Activated T-helper 1 cell treated with anti-CD3 and anti-CD28 coated beads, Interleukin-12 subunit alpha, Interleukin-12 subunit beta, Interleukin-2, Interleukin-4 antibody, amounts not matched to agents 30 ng/mL and 10 ng/mL and 1 ng/mL, durations not matched to agents 14 hours and 24 hours and 36 hours (primary cell): ENCODE measurements at places on chromosomes 12 and 14.

- DNase-seq = no peak
Observed at GRCh38 chr12:98814254-98814653, 169.2 kb downstream of the APAF1 start.

DNA sequence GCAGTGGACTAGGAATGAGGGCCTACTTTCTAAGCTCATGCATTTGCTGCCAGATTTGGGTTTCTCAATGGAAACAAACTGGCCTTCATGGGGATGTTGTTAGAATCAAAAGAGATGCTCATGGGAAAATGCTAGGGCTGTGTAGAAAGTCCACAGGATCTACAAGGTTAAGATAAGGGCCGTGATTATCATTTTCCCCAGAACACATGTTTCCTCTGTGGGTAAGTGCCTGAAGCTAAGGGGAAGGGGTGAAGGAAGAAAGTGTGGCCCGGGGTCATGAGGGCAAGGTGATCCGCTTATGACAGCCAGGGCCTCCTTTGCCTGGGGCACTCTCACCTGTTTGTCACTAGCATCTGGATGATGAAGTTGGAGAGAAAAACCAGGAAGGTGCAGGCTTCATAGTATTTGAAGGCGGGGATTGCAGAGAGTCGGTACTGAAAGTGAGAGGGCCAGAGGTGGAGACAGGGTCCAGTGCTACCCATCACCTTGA lies 9.8 kb downstream of the ADCY4 start:
- DNase-seq = no peak

- no peak for DNase-seq
Observed at GRCh38 chr12:106288494-106289195, 13.9 kb upstream of the TCP11L2 start.

GRCh38 chr14:21257394-21257909 lies 11.8 kb downstream of the HNRNPC start:
- no peak for DNase-seq

GRCh38 chr12:48156652-48157017 lies 680 bp downstream of the ASB8 start:
- no peak for DNase-seq

DNA sequence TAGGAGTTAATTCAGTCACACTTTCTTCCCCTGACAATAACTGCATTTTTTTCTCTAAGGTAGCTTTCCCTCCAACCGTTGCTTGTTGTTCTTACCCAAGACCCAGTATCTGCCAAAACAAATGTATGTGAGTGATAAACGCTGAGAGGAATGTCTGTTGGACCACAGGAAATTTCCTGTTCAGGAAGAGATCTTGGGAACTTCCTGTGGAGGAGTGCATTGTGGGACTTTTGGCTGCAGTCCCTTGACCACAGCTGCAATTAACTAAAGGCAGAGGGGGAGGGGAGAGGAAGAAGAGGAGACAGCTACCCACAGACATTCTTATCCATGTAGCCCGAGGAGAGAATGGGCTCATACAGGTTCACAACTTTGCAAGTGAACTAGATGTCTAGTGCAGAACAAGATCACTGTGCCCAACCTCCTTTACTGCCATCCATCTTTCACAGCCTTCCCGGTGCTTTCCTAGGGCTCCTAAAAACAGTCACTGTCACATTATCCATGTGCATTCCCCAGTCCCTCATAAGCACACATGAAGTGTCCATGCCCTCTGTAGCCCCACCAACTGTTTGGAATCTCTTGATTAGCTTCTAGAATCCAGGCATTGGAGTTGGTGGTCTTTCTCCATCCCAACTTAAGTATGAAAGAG lies 149.5 kb downstream of the ETV6 start:
- no peak for DNase-seq

DNA sequence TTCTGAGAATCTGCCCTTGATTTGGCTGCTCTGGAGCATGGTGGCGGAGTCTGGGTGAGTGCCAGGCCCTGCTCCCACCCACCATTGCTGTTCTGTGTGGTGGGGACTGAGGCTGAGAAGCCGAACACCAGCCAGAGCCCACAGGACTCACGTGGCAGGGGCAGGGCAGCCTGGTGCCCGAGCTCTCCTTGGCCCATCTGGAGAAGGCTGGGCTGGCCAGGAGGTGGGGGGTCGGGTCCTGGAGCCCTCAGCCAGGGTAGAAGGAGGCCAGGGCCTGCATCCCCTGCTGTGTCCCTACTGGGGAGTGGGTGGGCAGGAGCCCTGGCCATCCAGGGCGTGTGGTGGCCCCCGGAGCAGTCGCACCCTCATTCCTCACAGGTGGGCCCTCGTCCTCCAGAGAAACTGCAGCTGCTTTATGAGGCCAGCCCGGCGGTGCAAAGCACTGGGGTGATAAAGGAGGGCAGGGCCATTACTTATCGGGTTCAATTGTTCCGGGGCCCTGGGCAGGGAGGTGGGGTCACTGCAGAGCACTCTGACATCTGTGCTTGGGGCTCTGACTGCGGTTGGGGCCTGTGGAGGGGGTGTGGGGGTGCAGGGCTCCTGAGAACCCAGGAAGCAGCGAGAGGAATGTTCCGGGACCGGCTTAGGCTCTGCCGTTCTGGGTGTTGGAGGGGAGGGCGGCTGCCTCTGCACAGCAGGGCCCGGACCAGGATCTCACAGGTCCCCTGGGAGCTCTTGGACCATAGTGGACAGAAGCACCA lies 217.5 kb upstream of the C14orf180 start:
- no peak for DNase-seq

DNA sequence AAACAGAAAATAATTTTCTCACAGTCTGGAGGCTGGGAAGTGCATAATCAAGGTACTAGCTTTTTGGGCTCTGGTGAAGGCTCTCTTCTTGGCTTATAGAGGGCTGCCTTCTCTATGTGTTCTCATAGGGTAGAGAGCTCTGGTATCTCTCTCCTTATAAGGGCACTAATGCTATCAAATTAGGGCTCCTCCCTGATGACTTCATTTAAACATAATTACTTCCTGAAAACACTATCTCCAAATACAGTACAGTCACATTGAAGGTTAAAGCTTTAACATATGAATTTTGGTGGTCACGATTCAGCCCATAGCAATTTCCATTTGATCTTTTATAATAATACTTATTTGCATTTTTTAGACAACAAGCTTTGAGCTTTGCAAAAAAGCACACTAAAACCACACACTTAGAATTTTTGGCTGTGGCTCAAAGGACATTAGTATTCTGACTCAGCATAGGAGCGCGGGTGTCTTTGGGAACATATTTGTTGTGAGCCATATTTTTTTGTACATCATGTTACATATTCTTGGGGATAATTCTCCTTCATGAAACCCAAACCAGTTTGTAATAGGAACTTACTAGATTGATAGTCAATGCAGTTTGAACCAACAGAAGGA lies 808.1 kb upstream of the FBXO33 start:
- no peak for DNase-seq

- no peak for DNase-seq
Observed at GRCh38 chr14:37589715-37590427, 5.2 kb downstream of the FOXA1 start.

DNA sequence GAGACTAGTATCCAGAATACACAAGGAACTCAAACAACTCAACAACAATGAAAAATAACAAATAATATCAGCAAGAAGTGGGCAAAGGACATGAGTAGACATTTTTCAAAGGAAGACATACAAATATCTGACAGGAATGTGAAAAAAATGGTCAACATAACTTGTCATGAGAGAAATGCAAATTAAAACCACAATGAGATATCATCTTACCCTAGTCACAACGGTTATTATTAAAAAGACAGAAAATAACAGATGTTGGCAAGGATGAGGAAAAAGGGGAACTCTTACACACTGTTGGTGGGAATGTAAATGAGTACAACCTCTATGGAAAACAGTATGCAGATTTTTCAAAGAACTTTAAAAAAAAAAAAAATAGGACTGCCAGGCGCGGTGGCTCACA lies 20.4 kb downstream of the VWF start:
- DNase-seq = no peak

GRCh38 chr12:43361031-43361710 lies 190.8 kb downstream of the ADAMTS20 start:
- no peak for DNase-seq

DNA sequence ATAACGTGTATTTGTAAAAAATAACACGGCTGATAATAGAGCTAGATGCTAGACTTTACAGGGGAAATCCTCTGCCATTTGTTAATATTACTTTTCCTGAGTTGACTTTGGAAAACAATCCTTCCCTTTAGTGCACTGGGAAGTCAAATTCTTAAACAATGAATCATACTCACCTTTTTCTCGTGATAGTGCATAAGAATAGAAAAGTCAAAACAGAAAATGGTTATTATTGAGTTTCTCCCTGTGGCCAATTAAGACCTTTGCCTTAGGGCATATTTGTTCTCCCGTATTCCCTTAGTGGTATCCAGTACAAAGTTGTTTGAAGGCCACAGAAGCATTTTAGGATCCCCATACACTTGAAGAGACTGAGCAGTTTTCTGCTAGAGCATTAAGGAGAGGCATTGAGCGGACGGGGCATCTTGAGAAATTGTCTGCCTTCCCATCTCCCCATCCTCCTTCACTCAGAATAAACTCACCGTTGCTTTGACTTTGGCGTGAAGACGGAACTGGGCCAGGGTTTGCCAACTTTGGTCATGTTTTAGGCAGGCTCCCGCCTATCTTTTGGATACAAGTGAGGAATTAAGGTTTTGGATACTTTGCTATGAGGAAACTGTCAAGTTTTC lies 171.3 kb downstream of the TMTC2 start:
- no peak for DNase-seq

DNA sequence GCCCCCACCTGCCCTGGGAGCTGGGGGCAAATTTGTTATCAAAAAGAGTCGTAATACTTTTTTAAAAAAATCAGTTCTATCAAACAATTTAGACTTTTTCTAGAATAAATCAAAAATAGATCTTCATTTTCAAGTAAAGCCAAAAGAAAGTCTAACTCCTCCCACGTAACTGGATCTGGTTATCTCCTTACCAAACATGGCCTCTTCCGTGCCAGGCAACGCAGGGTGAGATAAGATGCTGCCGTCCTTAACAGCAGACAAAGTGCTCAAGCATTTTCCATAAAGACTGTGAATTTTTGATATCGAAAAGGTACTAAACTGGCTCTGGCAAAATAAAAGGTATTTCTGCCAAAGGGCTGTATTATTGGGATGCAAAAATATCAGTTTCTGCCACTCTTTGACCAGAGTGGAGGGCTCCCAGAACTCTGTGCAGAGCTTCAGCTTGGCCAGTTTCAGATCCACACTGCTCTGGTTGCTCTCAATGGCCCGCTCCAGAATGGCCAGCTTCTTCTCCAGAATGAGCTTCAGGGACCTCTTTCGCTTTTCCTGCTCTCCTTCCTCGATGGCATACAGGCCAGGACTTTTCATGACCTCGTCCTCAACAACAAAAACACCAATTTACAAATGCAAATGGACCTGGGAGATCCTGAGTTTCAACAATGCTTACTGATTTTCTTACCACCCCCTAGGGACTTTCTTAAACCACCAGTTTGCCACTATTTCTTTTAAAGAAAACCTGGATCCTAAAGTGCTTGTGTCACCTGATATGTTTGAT lies 29.0 kb downstream of the NRDE2 start:
- DNase-seq = no peak

GRCh38 chr12:120581998-120582397 lies 796 bp upstream of the POP5 start:
- no peak for DNase-seq
